ENCODE measurements at places on chromosomes 16 and 17. TPM values are rescaled to one million over a fixed set of nuclear protein-coding genes. Genes with fewer than 3 reads are reported as not detected.

- DNase-seq: no peak
Measured at GRCh38 chr16:58105631-58106030, 23.6 kb downstream of the CFAP20 start.

GRCh38 chr17:79944251-79944812 is 91.3 kb downstream of the TBC1D16 start:
- peak; percentile 6 for DNase-seq

DNA sequence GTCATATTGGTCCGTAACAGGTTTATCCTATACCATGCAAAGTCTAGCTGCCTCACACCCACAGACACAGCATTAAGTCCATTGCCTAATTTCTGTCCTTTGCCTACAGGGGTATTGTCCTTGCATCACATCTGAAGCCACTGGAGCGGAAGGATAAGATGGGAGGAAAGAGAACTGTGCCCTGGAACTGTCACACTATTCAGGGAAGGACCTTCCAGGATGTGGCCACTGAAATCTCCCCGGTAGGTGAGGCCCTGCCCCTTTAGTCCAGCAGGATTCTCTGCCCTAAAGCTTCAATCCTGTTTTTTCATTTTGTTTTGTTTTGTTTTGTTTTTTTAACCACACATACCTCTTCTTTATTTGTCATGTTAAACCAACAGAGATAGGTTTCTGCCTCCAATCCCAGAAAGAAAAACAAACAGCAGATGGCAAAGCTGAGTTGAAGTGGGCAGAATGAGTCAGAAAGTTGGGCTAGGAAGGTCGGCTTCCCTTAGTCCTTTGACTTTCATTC is 2.2 kb upstream of the EFTUD2 start:
- DNase-seq: no peak

- DNase-seq: no peak
Measured at GRCh38 chr16:3092501-3092941, 6.6 kb downstream of the ZSCAN10 start.

- DNase-seq: peak; percentile 48
Measured at GRCh38 chr17:36072431-36073121, 8.5 kb downstream of the CCL18 start.

- DNase-seq: no peak
Measured at GRCh38 chr17:77644181-77645071, 314.1 kb upstream of the TNRC6C start.

DNA sequence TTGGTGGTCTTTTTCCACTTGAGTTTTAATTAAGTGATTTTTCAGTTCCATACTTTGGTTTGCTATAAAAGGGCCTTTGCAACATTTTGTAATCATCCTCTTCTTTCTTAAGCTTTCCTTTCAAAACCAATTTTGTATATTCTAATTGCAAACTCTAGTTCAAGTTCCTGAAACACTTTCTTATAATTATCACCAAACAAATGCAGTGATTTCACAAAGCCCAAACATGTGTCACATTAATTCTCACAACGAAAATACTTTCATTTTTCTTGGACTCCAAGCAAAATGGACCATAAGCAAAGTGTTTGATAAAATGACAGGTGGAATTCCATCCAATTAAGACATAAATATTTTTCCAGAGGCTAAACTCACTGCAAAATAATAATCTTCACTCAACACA is 188.2 kb upstream of the IRX5 start:
- DNase-seq: no peak

DNA sequence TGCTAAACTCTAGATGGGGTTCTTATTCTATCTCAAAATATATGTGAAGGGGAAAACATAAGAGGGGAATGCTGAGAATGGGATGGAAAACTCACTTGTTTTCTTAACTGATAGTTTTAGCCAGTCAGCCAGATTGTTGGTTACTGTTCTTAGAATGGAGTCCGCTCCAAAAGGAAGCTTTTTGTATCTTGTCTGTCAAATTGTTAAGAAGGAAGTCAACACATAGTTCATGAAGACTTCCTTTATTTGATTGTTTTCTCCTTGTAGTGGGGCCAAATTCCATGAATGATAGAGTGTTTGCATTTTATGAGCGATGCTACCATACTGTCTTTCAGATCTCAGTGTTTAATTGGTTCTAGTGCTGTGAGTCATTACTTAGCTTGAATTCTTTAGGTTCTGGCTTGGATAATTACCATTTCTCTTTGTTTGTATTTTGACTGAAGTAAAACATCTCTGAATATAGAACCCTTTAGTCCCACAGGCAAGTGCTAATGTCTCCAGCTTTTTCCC is 98.3 kb upstream of the GOT2 start:
- DNase-seq: no peak

GRCh38 chr16:84976644-84977400 is 34.5 kb downstream of the ZDHHC7 start:
- DNase-seq: peak; percentile 57

- DNase-seq: no peak
Measured at GRCh38 chr16:496097-496886, 31.2 kb upstream of the CAPN15 start.

- no peak for DNase-seq
Measured at GRCh38 chr17:4135489-4135888, 7.3 kb downstream of the ZZEF1 start.

- DNase-seq: peak; percentile 46
Measured at GRCh38 chr16:4537376-4538343, 913 bp downstream of the CDIP1 start.

The PROCA1 gene
- total RNA-seq: 0.97 TPM

The DHRS7C gene
- 159 TPM for total RNA-seq

The CACNA1G gene
- 5.7 TPM for total RNA-seq

The PMFBP1 gene
- 0.32 TPM for total RNA-seq

The OSBPL7 gene
- 4.5 TPM for total RNA-seq

Data from left cardiac atrium (tissue), 4 donors.